ENCODE measurements at places on chromosomes 16 and 17.

DNA sequence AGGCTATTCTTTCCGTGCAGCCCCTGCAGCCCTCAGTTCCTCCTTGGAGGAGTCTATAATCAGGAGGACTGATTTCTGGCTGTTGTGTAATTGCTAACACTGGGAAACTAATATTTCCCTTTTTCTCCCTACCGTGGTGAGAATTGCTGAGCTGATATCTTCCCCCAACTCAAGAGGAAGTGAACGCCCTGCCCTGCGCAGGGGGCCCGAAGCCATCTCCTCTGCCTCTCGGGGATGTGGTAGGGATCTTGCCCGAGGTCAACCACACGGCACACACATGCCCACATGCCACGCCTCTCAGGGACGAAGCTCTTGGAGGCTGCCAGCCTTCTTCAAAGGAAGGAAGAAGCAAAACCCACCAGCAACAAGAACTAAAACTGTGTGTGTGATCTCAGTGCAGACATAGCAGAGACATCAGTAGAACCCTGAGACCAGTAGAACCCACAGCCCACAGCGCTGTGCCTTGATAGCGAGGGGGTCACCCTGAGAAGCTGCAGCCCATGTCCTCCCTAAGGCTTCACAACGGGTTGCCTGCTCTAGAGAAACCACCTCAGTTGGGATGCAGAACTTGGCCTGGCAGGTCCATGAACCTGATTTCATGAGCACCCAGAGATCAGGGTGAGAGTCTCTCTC, 8.9 kb upstream of the ULK2 start:
- DNase-seq, result peak; percentile 53

DNA sequence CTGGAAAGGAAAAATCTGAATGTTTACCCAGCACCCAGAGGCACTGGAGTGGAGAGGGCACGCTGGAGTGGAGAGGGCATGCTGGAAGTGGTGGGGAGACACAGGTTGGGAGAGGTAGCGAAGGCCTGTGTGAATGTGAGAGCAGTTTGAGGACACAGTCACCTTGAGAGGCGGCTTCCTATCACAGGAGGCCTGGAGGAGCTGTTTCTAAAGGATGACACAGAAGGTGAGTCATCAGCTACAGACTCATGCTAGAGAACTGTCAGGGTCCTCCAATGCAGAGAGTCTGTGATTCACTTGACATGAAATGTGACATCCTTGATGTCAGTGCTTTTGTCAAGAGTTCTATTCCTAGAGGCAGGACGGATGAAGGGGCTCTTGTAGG, 13.8 kb downstream of the CTRL start:
- no peak for DNase-seq

- DNase-seq, result no peak
Measured at GRCh38 chr17:66739553-66739952, 95.4 kb upstream of the CACNG5 start.

GRCh38 chr16:6207580-6207979, 1110.0 kb upstream of the EEF2KMT start:
- DNase-seq, result no peak

DNA sequence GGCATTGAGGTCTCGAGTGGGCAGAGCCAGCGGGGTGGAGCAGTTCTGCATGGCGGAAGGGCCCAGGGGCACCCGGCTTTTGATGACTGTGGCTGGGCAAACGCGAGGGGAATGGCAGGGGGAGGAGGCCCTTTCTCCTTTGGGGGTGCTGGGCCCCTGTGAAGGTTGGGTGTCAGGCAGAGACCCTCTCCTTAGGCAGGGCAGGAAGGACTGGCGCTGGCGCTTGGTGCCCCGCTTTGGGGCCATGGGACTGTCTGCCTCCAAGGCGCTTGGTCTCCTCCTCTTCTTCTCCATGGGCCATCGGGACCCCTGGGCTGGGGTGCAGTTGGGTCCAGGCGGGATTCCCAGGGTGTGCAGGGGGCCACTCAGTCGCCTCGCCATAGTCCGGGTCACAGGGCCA, 12.8 kb upstream of the GFAP start:
- no peak for DNase-seq

- no peak for DNase-seq
Measured at GRCh38 chr17:17728550-17729251, 47.4 kb downstream of the RAI1 start.

DNA sequence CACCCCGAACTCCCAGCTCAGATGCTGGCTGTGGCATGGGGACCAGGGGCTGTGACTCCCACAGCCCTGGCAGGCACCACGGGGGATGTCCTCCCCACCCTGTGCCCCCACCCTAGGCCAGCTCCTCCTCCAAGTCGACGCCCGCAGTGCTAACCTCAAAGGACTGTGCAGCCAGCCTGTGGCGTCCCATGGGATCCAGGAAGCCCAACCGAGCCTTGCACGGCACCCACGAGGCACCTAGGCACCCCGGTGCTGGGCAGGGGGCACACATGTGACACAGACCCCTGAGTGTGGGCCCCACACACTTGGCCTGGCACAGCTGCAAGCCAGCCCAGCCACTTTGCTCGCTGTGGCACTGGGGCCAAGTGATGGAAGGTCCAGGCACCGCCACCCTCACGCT, 3.9 kb downstream of the GCGR start:
- no peak for DNase-seq

DNA sequence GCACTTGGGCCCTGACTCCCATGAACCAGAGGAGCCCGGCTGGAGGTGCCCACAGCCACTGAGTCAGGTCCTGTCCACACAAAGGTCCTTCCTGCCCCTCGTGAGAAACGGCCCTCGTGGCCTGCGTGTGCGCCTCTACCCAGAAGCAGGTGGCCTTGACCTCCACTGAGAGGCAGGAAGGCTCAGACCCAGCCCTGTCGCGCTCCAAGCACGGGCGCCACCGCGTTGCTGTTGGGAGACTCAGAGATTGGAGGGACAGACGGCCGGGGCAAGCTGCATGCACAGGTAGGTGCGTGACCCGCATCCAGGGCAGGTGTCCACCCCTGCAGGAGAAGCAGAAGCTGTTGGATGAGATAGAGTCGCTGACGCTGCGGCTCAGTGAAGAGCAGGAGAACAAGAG, 8.1 kb upstream of the CAPN15 start:
- no peak for DNase-seq

GRCh38 chr17:51298508-51299371, 38.4 kb downstream of the UTP18 start:
- no peak for DNase-seq

- no peak for DNase-seq
Measured at GRCh38 chr17:41512546-41513167, 6.0 kb downstream of the KRT15 start.

- no peak for DNase-seq
Measured at GRCh38 chr17:40921026-40921425, 16.4 kb downstream of the KRT23 start.

Data from CD4-positive, alpha-beta T cell treated with Interleukin-4 for 1 hour (primary cell).